ENCODE measurements at places on chromosomes 2 and 18.

- no peak for DNase-seq
These were observed 18.4 kb downstream of the NCKAP1 start for GRCh38 chr2:183019718-183020442.

DNA sequence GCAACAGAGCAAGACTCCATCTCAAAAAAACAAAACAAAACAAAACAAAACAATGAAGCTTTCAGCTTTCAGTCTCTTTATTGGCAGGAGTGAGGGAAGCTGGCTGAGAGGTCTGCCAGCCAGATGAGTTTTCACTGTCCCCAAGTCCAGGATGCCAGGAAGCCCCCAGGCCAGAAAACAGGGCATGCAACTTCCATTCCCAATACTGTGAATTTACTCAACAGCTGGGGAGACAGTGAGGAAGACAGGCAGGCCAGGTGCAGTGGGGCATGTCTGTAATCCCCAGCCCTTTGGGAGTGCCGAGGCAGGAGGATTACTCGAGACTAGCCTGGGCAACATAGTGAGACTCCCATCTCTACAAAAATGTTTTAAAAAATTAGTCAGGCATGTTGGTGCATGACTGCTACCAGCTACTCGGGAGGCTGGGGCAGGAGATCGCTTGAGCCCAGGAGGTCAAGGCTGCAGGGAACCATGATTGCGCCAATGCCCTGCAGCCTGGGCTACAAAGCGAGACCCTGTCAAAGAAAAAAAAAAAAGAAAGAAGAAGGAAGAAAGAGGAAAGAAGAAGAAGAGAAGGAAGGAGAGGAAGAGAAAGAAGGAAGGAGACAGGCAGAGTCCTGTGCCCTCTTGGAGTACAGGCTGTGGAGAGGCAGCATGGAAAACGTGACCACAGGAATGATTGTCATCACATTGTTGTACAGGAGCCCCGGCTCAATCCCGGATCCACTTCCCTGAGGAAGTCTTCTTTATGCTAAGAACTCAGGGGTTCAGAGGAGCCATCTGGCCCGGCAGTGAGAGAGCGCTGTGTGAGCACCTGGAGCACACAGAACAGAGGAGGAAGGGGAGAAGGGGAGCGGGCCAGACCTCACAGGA, 29.2 kb upstream of the POMC start:
- no peak for DNase-seq

- DNase-seq, result no peak
These were observed 13.5 kb upstream of the IL1RL1 start for GRCh38 chr2:102297891-102298290.

DNA sequence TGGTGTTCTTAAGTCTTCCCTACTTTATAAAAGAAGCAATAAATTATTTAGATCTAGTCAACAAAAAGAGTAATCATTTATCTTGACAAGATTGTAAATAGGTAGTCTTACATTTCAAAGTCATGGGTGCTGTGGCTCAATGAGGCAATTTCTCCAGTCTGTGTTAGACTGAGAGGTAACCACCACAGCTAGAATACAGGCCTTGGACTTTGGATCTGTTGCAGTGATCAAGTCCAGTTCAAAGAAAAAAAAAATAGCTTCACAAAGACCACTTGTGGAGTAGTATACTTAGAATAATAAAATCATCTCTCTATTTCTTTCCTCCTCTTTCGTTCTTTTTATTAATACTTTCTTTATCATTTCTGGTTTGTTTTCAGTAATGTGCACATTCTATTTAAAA, 93.1 kb upstream of the FSIP2 start:
- DNase-seq, result no peak

- DNase-seq, result no peak
These were observed 16.1 kb downstream of the ARHGAP28 start for GRCh38 chr18:6745504-6746031.

DNA sequence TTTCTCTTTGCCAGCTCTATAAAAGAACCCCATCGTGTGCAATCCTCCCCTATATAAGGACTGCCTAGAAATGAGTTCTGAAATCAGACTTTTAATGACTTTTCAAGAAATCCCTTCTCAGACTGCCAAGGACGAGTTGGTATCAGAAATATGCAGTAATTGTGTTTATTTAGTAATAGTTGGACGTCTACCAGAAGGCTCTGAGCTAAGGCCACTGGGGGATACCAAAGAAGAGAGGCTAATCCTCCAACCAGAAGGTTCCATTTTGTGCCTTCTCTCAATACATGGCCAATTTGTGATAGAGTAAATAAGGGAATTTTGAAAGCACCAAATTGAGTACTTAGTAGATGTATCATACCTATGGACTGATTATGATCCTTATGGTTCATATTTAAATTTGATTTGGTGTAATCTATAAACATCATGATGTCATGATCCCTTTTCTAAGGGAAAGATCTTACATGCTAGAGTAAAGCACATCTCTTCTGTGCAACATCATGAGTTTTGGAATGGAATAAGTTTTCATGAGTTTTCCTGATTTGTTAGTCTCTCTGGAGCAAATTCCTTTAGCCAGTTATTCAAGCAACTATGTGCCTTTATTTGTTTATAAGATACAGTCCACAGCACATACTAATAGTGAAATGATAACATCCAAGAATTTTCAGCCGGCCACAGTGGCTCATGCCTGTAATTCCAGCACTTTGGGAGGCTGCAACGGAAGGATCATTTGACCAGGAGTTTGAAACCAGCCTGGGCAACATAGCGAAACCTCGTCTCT, 82.2 kb upstream of the LTBP1 start:
- DNase-seq, result no peak

GRCh38 chr18:76866666-76867065, 44.3 kb downstream of the ZNF236 start:
- no peak for DNase-seq

- DNase-seq, result no peak
These were observed 225.6 kb upstream of the GCFC2 start for GRCh38 chr2:75936311-75936710.

All from KG1 (cell line).